Naive thymus-derived CD4-positive, alpha-beta T cell (primary cell): ENCODE measurements at places on chromosomes 2 and 18. TPM values are rescaled to one million over a fixed set of nuclear protein-coding genes. Genes with fewer than 3 reads are reported as not detected.
A peak's percentile ranks its signal among the peaks of the same experiment; 100 is the strongest.

- no peak for DNase-seq
Measured at GRCh38 chr18:41922841-41923240, 32.2 kb upstream of the PIK3C3 start.

The CDH20 gene
- total RNA-seq, result not detected

GRCh38 chr18:79884963-79885728 lies 66.3 kb downstream of the SLC66A2 start:
- DNase-seq, result no peak

- no peak for DNase-seq
Measured at GRCh38 chr2:204177251-204177976, 240.9 kb downstream of the ICOS start.

- DNase-seq, result no peak
Measured at GRCh38 chr2:19646987-19647386, 254.8 kb downstream of the TTC32 start.

The SH3YL1 gene
- 83.9 TPM for total RNA-seq

The SH2D6 gene
- total RNA-seq, result not detected

DNA sequence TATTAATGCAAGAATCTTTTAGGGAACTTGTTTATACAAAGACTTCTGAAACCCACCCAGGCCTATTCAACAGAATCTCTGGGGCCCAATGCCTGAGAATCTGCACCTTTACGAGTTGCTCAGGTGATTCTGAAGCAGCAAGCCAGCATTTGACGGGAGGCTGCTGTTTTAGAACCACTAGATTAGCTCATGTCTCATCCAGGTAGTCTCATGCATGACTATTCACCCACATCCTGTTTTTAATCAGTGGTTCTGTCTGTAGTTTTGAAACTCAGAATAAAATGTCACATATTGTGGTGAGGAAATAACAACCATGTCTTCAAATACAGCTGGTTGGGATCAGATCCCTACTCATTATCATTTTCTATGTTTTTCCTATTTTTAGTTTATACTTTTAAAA lies 39.5 kb downstream of the CYTIP start:
- peak; percentile 44 for DNase-seq

The ADRA2B gene
- not detected for total RNA-seq

The TMEM182 gene
- total RNA-seq, result 2.5 and 4.1 TPM in 2 replicates

DNA sequence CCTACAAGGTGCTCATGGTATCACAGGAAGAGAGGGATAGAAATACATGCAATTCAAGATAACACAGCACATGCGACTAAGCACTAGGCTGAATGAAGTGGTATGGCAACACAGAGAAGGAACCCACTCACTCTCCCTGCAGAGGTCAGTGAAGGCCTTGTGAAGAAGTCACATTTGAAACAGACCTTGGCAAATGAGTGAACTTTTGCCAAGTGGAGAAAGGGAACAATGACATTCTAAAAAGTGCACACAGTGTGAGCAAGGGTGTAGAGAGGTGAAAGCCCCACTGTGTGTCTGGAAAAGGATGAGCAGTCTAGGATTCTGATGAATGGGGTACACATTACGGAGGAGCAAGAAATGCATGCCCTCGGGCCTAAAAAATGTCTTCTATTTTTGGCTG lies 23.3 kb downstream of the KLF7 start:
- DNase-seq, result peak; percentile 46

The MYOM1 gene
- total RNA-seq, result 1.7 TPM
